Stomach (tissue), 19 donors: ENCODE measurements at places on chromosomes 2 and 18. TPM values are rescaled to one million over a fixed set of nuclear protein-coding genes. Genes with fewer than 3 reads are reported as not detected.

DNA sequence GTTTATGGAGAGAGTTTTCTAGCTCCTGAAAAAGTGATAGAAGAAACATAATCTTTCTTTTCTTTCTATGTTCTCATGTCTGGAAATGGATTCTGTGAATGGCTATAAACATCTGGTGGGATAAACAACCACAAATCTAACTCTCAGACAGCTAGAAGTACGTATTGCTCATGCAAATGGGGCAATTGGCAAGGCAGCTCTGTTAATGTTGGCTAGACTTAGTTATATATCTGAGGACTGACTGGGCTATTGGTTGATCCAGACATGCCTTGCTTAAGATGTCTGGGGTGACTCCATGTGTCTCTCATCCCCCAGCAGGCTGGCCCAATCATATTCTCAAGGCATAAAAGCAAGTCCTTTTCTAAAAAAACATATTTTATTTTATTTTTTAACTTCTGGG, 939.2 kb upstream of the NRXN1 start:
- no peaks in the 10 kb centered on the region for H3K27me3 ChIP-seq
- no peak overlapping the region for H3K4me3 ChIP-seq
- no peaks in the 10 kb centered on the region for H3K4me1 ChIP-seq
- H3K27ac ChIP-seq, result no peak overlapping the region
- H3K36me3 ChIP-seq, result no peaks in the 10 kb centered on the region

The AQP4 gene
- 10.5 TPM for total RNA-seq

GRCh38 chr18:35577045-35577848, 4.3 kb upstream of the GALNT1 start:
- no peaks in the 10 kb centered on the region for H3K36me3 ChIP-seq
- peaks cover 3% of the 10 kb centered on the region for H3K4me1 ChIP-seq
- no peak for DNase-seq
- no peaks in the 10 kb centered on the region for H3K27me3 ChIP-seq
- no peak overlapping the region for H3K27ac ChIP-seq

DNA sequence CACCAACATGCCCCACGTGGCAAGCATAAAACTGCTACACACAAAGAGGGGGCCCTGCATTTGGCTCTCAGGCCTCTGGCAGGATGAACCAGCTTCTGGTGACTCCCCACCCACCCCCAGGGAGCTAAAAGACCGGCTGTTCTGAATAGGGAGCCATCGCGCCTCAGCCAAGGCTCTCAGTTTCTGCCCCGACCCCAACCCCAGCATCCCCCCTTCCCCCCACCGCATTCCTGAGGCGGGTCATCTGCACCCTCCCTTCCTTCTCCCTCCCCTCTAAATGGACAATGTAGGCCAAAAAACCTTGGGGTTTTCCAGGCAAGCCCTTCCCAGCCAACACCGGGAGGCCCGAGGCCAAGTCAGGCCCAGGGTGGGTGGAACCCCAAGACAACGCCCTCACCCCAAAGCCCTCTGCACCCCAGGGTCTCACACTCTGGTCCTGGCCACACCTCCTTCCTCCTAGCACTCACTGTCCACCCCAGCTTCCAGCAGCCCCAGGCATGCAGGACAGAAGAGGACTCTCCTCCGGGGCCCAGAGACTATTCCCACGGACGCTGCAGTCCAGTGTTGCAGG, 5.7 kb downstream of the CYP26B1 start:
- peak; percentile 17 for DNase-seq
- peaks cover 25% of the 10 kb centered on the region for H3K27me3 ChIP-seq
- H3K36me3 ChIP-seq, result no peaks in the 10 kb centered on the region
- no peak overlapping the region for H3K4me3 ChIP-seq
- H3K27ac ChIP-seq, result no peak overlapping the region

The TEX44 gene
- not detected for total RNA-seq

- H3K36me3 ChIP-seq, result no peaks in the 10 kb centered on the region
- no peak overlapping the region for H3K4me3 ChIP-seq
These were observed 556.1 kb downstream of the CMPK2 start for GRCh38 chr2:6309415-6310255.

The HMSD gene
- not detected for total RNA-seq

GRCh38 chr18:25675123-25675850, 323.3 kb upstream of the ZNF521 start:
- H3K27me3 ChIP-seq, result no peaks in the 10 kb centered on the region
- no peak overlapping the region for H3K27ac ChIP-seq
- H3K4me3 ChIP-seq, result no peak overlapping the region
- H3K36me3 ChIP-seq, result no peaks in the 10 kb centered on the region
- DNase-seq, result peak; percentile 12

GRCh38 chr2:239275044-239275685, 125.7 kb downstream of the HDAC4 start:
- H3K27me3 ChIP-seq, result no peaks in the 10 kb centered on the region
- H3K27ac ChIP-seq, result peak overlapping the region; percentile 49
- H3K4me1 ChIP-seq, result peaks cover 43% of the 10 kb centered on the region
- peak; percentile 80 for DNase-seq

DNA sequence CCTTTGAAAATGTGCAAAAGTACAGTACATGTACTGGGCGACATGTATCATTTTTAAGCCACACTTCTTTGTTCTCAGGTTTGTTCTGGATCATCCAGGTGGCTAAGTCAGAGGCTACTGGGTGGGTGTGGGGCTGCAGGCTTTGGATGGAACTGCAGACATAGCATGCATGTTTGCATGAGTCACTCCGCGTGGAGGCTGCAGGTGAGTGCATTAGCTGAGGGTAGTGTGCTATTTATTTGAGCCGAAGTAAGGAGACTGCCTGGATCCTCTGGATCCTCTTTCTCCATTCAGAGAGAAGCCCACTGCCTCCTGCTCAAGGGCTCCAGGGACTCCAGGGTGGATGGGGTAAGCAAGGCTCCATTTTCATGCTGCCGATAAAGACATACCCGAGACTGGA, 9.4 kb upstream of the NEURL3 start:
- H3K36me3 ChIP-seq, result no peaks in the 10 kb centered on the region
- no peak overlapping the region for H3K27ac ChIP-seq
- H3K27me3 ChIP-seq, result no peaks in the 10 kb centered on the region
- no peak for DNase-seq

DNA sequence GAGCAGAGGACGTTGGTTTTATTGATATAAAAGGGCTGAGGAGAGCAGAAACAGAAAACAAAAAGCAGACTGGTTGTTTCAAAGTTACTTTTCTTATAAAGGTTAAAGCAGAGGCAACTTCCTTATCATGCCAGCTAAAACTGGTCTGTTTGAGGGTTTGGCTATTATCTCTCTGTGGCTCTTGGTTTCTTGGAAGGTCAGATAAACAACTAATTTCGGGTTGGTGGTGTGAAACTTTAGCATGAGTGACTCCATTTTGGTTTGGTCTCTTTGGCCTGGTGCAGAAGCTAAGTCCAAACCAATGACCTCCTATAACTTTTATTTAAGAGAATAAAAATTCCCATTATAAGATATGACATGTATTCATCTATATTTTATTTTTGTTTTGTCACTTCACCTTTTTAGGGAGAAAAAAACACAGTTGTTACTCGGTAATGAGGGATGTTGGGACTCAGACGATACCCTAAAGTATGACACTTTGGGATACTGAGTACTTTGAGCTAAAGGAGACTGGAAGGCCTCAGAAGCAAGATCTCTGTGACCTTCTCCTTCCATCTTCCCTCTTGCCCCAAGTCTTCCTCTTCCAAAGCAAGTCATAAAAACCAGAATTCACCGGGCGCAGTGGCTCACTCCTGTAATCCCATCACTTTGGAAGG, 23.3 kb downstream of the TNFAIP6 start:
- H3K4me3 ChIP-seq, result no peak overlapping the region
- DNase-seq, result no peak
- no peaks in the 10 kb centered on the region for H3K27me3 ChIP-seq
- no peaks in the 10 kb centered on the region for H3K4me1 ChIP-seq
- H3K36me3 ChIP-seq, result no peaks in the 10 kb centered on the region

- no peak overlapping the region for H3K4me3 ChIP-seq
- no peaks in the 10 kb centered on the region for H3K4me1 ChIP-seq
- no peak overlapping the region for H3K27ac ChIP-seq
- no peaks in the 10 kb centered on the region for H3K36me3 ChIP-seq
- no peaks in the 10 kb centered on the region for H3K27me3 ChIP-seq
These were observed 11.3 kb upstream of the ARHGEF4 start for GRCh38 chr2:130825231-130825965.

The ANKRD30BL gene
- total RNA-seq, result not detected

GRCh38 chr18:78860117-78860516, 119.5 kb upstream of the SALL3 start:
- no peaks in the 10 kb centered on the region for H3K4me1 ChIP-seq
- H3K36me3 ChIP-seq, result no peaks in the 10 kb centered on the region
- no peak for DNase-seq
- H3K27me3 ChIP-seq, result no peaks in the 10 kb centered on the region
- no peak overlapping the region for H3K4me3 ChIP-seq
- H3K27ac ChIP-seq, result no peak overlapping the region

DNA sequence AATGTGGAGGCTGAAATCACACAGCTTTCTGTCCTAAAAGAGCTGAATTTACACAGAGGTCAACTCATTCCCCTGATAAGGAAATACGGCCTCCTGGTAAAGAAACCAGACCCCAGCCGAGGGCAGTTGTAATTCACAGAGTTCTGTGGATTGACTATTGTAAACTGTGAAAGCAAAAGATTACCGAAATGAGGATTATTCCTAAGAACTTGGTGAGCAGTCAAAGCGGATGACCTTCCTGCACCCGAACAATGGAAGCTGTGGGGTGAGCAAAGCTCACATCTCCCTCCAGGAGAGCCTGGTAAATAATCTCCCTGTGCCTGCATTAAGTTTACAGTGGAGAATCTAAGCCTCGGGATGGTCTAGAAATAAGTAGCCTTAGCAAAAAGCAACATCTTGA, 138.2 kb upstream of the PXDN start:
- no peaks in the 10 kb centered on the region for H3K36me3 ChIP-seq
- no peak for DNase-seq
- no peak overlapping the region for H3K4me3 ChIP-seq
- H3K27ac ChIP-seq, result no peak overlapping the region
- H3K4me1 ChIP-seq, result no peaks in the 10 kb centered on the region

The GPD2 gene
- total RNA-seq, result 58.1 TPM

GRCh38 chr2:127588241-127588640, 52.8 kb downstream of the MYO7B start:
- no peaks in the 10 kb centered on the region for H3K36me3 ChIP-seq
- no peaks in the 10 kb centered on the region for H3K4me1 ChIP-seq
- no peak for DNase-seq
- no peak overlapping the region for H3K4me3 ChIP-seq
- no peaks in the 10 kb centered on the region for H3K27me3 ChIP-seq

- H3K36me3 ChIP-seq, result no peaks in the 10 kb centered on the region
- no peak overlapping the region for H3K4me3 ChIP-seq
- H3K27ac ChIP-seq, result no peak overlapping the region
- DNase-seq, result no peak
- H3K4me1 ChIP-seq, result no peaks in the 10 kb centered on the region
These were observed 144.2 kb upstream of the PKDCC start for GRCh38 chr2:41903474-41904135.

DNA sequence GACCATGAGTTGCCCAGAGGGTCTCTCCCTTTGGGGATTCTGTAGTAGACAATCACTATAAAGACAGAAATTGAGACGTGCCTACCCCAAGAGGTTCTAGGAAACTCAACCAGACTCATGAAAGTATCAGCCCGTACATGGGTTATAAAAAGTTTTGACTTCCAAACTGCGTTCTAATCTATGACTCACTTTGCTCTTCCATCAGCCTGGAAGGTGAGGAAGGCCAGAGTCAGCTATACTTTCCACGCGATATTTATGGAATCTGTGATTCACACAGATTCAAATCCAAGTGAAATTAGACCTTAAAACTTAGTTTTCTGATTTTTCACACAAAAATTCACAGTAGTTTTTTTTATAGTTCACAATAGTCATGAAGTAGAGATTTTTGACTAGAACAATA, 7.7 kb upstream of the LYPD1 start:
- no peak overlapping the region for H3K27ac ChIP-seq
- no peaks in the 10 kb centered on the region for H3K27me3 ChIP-seq
- DNase-seq, result no peak
- H3K4me1 ChIP-seq, result no peaks in the 10 kb centered on the region
- no peaks in the 10 kb centered on the region for H3K36me3 ChIP-seq
- no peak overlapping the region for H3K4me3 ChIP-seq

The DOK6 gene
- 1.8 TPM for total RNA-seq

The IL1A gene
- total RNA-seq, result not detected

- no peaks in the 10 kb centered on the region for H3K36me3 ChIP-seq
- no peak for DNase-seq
- H3K27me3 ChIP-seq, result no peaks in the 10 kb centered on the region
- H3K27ac ChIP-seq, result no peak overlapping the region
- H3K4me1 ChIP-seq, result no peaks in the 10 kb centered on the region
- no peak overlapping the region for H3K4me3 ChIP-seq
These were observed 90.4 kb downstream of the SLC8A1 start for GRCh38 chr2:40361478-40361877.
